ENCODE measurements at places on chromosomes 13 and 19.

GRCh38 chr19:1199531-1199930 lies 6.0 kb upstream of the STK11 start:
- no peak for DNase-seq

GRCh38 chr13:108961542-108962125 lies 332.2 kb downstream of the MYO16 start:
- DNase-seq = peak; percentile 23

DNA sequence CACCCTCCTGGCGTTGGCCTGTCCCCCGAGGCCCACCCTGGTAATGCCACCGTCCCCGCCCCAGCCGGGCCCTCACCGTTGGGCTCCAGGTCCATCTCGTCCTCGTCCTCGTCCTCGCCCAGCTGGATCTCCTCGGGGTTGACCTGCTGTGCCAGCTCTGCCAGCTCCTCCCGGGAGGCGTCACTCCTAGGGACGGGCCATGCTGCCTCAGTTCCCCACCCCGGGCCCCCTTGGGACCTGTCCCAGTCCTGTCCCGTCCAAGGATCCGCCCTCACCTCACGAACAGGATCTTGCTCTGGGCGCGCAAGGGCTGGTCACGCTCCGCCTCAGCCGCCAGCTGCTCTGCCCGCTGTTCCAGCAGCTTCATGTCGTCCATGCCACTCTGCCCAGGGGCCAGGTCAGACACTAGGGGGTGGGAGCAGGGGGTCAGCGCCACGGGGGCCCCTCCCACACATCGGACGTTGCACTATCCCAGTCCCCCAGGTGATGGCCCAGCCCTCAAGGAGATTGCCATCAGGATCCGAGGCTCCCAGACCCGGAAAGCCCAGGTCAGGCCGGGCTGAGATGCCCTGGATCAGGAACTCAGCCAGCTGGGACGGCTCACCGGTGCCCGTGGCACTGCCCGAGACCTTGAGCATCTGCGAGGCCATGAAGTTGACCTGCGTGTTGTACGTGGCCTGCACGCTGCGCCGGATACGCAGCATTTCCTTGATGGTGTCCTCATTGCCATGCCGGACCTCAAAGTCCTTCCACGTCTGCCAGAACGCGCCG lies 9.5 kb downstream of the XAB2 start:
- DNase-seq = no peak

- DNase-seq = no peak
Observed at GRCh38 chr19:38649305-38650171, 2.1 kb downstream of the ACTN4 start.

DNA sequence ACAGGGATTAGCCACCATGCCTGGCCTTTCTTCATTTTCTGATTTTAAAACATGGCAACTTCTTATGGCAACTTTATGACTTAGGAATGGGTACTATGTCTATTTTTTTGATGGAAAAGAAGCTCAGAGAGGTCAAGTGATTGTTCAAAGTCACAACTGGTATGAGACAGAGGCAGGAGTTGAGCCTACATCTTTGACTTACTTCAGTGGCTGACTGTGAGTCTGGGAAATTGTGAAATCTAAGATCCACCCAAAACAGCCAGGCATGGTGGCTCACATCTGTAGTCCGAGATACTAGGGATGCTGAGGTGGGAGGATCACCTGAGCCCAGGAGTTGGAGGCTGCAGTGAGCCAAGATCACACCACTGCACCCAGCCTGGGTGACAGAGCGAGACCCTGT lies 2.4 kb upstream of the ACTL9 start:
- no peak for DNase-seq

- peak; percentile 93 for DNase-seq
Observed at GRCh38 chr13:20174656-20175405, 14.0 kb upstream of the GJA3 start.

DNA sequence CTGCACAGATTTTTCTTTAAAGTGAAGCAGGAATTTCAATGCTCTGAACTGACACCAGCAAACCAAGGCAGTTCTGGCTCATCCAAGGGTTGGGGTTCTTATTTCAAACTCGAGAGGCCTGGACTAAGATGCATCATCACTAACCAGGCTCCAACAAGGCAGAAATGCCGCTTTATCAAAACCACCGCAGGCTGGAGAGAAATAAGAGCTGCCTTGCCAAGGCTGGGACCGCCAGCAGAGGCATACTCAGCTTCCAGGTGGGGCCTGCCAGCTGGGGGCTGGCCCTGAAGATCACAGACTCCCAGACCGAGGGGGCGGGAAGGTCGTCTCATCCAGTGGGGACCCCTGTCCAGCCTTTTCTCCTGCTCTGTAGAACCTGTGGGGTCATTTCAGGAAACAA lies 37.4 kb upstream of the GAS6 start:
- no peak for DNase-seq

DNA sequence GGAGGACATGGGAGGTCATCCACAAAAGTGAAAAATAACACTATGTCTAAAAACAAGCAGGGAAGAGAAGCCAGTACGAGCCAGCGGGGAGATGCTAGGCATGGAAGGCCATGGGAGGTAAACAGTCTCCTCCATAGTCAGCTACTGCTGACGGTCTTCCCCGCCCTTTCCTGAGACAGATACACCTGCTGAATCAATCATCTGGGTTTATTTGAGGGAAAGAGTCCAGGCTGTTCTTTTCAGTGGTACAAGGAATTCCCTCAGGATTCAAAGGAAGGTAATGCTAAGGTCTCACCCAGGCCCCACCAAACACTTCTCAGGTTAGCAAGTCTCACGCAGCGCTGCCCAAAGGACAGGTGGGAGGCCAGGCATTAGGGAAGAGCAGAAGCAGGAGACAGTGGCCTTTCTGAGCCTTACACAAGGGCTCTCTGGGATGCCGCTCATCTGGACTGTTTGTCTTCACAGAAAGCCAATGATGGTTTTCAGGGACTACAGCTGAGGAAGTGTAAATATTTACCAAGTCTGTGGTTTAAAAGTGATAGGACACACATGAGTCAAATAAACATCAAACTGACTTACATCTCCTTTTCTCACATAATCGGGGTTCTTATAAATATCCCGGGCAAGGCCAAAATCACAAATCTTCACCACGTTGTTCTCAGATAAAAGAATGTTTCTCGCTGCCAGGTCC lies 173.9 kb downstream of the FLT1 start:
- DNase-seq = peak; percentile 29

- peak; percentile 20 for DNase-seq
Observed at GRCh38 chr13:97395447-97396136, 38.4 kb upstream of the RAP2A start.

DNA sequence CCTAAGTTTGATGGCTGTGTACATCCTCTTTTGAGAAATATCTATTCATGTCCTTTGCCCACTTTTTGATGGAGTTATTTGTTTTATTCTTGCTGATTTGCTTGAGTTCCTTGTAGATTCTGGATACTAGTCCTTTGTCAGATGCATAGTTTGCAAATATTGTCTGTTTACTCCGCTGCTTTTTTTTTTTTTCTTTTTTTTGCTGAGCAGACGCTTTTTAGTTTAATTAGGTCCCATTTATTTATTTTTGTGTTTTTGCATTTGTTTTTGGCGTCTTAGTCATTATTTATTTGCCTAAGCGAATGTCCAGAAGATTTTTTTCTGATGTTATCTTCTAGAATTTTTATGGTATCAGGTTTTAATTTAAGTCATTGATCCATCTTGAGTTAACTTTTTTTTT lies 114.9 kb downstream of the GPC6 start:
- DNase-seq = no peak

- DNase-seq = no peak
Observed at GRCh38 chr13:27955014-27955591, 14.0 kb downstream of the CDX2 start.

- DNase-seq = no peak
Observed at GRCh38 chr13:90205081-90205480, 1142.4 kb upstream of the MIR17HG start.

GRCh38 chr19:48445256-48445605 lies 552 bp upstream of the GRWD1 start:
- peak; percentile 93 for DNase-seq

GRCh38 chr19:33413868-33414666 lies 40.6 kb downstream of the CEBPG start:
- no peak for DNase-seq

All from AG08396 (cell line).